Vagina (tissue), 2 donors: ENCODE measurements at places on chromosomes 3 and 15. TPM values are rescaled to one million over a fixed set of nuclear protein-coding genes. Genes with fewer than 3 reads are reported as not detected.

- no peak for DNase-seq
Measured at GRCh38 chr3:188900421-188900951, 271.3 kb upstream of the TPRG1 start.

Gene TTC23
- 64.1 TPM for total RNA-seq

DNA sequence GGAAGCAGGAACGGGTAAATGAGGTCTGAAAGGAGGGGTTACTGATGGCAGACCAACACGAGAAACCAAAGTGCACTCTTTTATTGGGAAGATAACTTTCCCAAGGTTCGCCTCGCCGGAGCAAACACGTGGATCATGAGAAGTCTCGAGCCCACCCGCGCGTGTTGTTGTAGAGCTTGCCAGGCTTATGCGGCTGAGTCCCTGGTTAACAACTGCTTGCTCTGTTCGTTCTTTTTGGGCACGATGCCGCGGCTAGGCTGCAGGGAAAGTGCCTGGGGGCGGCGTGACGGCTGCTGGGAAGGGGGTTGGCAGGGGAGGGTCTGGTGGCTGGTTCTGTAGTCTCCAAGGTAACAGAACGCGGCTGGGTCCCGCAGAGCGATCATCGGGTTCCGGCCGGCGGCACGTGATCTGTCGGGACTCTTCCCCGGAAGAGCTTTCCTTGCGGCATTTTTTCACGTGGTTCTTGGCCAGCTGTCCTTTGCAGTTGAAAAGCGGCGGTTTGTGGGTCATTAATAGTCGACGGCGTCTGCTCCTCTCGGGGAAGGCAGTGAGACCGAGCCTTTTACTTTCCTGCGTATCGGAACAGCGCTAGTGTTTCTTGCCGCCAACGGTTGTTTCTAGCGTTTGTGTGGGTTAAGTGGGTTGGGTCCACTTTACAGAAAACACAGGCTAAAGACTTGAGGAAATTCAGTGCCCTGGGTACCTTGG, 1.5 kb downstream of the MGA start:
- peak; percentile 96 for DNase-seq

GRCh38 chr3:64053581-64053980, 30.3 kb upstream of the PSMD6 start:
- no peak for DNase-seq

Gene SLC25A20
- 24.1 TPM for total RNA-seq

DNA sequence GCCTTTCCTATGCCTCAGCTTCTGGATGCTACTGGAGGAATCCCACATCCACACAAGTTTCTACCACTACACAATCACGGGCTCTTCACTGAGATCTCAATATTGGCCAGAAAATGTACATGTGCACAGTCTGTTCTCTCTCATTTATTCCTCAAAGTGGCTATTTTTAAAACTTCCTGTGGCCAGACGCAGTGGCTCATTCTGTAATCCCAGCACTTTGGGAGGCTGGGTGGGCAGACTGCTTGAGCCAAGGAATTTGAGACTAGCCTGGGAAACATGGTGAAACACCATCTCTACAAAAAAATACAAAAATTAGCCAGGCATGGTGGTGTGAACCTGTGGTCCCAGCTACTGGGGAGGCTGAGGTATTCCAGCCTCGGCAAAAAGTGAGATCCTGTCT, 91.4 kb upstream of the PRTG start:
- no peak for DNase-seq

Gene TMEM158
- total RNA-seq = 1.2 TPM

DNA sequence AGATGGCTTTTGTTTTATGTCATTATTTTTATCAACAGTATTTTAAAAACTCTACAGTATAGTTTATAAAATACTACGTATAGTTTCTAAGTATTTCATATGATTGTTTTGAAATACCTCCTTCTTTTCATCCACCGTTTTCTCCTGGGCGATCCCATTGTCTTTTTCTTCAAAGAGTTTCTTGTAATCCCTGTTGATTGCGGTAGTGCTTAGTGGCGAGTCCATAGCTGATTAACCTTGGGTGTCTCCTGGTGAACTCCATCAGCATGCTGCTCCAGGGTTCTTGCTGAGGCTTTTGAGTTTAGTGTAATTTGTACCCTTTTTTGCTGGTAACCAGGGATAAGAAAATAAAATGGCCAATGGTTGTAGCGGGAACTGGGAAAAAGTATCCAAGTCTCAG, 3.6 kb downstream of the PIAS1 start:
- DNase-seq = no peak

DNA sequence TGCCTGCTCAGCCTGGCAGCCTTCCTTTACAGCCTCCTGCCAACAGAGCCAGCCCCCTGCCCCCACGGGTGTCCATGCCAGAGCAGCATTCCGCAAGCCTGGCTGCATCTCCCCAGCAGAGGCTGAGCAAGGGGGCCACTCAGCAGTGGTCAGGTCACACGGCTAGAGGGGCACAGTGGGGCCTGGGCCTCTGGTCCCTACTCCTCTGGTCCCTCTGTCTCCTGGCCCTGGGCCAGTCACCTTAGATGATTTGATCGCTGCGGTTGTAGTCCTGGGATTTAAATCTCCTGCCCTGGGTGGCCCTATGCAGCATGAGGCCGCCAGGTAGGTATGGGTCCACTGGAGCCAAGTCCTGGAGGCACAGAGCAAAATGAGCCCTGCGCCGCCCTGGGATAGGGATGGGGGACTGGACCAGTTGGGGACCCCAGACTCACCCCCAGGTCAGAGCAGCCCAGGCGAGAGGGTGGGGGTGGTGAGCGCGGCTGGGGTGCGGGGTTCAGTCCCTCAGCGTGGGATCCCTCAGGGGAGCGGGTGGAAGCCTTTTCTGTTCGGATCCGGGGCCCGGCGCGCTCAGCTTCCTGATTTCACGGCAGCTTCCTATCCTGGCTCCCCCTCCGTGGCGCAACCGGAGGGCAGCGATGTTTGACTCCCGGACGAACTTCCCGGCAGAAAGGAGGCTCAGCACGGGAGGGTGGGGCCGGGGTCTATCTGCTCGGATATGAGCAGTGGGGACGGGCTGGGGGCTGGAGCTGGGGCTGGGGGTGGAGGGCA, at the start of gene ZBTB47:
ZBTB47 (plus strand) TSS at position 138 of the 771 bp plus-strand sequence. CDS start 4,659 bp downstream, outside the sequence.
- peak; percentile 89 for DNase-seq

GRCh38 chr15:61997786-61998185, 62.5 kb downstream of the VPS13C start:
- DNase-seq = no peak

Gene TGM5
- total RNA-seq = 8.3 TPM

- DNase-seq = no peak
Measured at GRCh38 chr3:192174283-192174682, 553.1 kb downstream of the FGF12 start.

GRCh38 chr15:85443593-85444087, 63.2 kb downstream of the AKAP13 start:
- DNase-seq = no peak

- DNase-seq = no peak
Measured at GRCh38 chr3:143389388-143389787, 269.8 kb downstream of the CHST2 start.

Gene U2SURP
- total RNA-seq = 72.2 TPM

DNA sequence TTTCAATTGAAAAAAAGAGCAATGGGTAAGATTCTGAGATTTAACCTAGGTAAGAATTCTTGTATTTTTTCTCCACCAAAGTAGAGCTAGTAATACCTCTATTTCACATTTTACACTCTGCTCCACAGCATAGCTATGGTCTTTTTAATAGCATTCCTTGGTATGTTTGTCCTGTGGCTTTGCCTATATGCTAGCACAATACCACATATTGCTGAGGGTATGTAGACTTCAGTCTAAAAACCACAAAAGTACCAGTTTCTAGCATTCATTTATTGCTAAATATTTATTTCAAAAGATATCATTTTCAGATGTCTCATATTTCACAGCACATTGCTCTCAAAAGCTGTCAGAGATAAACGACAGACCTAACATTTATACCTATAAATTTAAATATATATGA, 18.2 kb upstream of the EOGT start:
- DNase-seq = no peak

DNA sequence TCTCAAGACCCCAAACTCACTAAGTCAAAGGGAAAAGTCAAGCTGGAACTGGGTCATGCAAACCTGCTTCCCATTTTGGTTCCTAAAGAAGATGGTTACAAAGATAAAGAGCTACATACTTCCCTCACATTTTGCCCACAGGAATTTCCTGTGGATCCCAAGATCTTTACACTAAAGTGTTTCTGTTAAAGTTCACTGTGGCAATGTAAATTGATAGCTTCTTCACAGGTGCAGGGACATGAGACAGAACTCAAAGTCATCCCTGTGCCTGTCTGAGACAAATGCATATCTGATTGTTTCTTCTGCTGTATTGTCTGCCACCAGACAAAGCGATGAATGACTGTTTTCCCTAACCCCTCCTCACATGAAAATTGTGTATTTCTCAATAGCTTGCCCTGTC, 567.8 kb downstream of the ZIC1 start:
- DNase-seq = no peak

Gene FAM174B
- total RNA-seq = 4.9 TPM

- DNase-seq = no peak
Measured at GRCh38 chr3:167113035-167113830, 266.9 kb downstream of the ZBBX start.

- DNase-seq = no peak
Measured at GRCh38 chr15:61654918-61655317, 405.3 kb downstream of the VPS13C start.

GRCh38 chr3:17841190-17841828, 98.9 kb upstream of the TBC1D5 start:
- DNase-seq = no peak

- DNase-seq = no peak
Measured at GRCh38 chr3:125054449-125055329, 1.1 kb downstream of the HEG1 start.

Gene PROS1
- 29.7 TPM for total RNA-seq

DNA sequence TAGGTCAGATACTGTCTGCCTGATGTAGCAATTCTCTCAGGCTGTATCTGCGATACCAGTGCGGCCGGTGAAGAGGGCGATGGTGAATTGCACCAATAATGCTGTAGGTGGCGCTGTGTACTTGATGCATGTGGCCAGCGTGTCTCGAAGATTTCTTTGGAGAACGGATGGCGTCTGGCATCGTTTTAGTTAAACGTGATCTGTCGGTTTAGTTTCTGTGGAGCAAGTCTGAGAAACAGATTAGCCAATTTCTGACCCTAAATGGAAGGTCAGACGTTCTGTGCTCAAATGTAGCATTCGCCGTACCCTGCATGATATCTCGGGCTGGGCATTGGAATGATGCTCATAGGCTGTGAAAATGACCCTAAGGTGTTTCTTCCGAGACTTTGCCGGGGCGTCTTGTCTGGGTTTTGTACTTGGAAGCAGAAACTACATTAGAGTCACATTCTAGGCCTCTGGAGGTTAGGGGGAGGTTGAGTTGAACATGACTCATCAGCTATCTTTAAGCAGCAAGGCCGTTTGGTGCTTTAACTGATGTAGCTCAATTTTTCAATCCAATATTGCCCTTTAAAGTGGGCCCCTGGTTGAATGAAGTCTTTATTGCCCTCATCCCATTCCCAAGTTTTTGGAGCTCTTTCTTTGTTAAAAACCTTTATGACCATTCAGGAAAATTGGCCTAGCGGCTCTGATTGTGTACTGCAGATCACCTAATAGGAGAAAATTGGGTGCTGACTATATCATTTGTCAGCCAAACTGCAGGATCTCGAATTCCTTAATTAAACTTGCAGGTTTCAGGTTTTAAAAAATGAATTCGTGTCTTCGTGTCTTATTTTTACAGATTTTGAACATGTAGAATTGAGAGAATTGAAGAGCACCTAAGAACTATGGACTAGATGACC, 80.0 kb downstream of the SQOR start:
- DNase-seq = no peak

GRCh38 chr3:77040216-77040615, 317 bp downstream of the ROBO2 start:
- no peak for DNase-seq

Gene USP50
- not detected for total RNA-seq

- no peak for DNase-seq
Measured at GRCh38 chr15:42087926-42088800, 6.2 kb downstream of the PLA2G4D start.

DNA sequence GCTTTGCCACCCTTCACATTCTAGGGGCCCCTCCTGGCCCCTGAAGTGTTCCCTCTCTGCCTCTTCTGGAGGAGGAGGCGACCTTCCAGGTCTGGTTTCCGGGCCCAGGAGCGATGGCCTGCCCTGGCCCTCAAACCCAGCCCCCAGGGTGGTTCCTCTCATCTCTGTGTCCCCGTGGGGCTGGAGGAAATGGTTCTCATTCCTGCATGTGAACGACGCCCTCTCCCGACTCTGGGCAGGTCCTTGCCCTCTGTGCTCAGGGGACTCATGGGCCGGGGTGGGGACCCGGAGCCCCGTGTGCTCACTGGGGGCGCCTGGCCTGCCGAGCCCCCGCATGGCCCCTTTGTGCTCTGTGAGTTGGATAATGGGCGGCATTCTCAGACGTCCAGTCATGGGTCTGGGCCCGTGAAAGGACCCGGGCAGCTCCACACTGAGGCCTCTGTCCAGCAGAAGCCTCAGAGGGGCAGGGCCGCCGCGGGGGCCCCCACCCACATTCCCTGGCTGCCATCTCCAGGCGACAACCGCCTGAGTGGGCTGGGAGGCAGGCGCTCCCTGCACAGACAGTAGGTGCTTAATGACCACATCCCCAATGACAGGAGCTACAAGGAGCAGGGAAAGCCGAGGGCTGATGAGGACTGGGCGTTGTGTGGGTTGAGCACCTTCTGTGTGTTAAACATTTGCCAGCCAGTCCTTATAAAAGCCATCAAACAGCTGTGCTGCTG, 5.5 kb upstream of the PLXND1 start:
- DNase-seq = no peak

Gene SERPINI1
- 13.8 TPM for total RNA-seq
